Kidney epithelial cell (primary cell): ENCODE measurements at places on chromosomes 5 and 9. TPM values are rescaled to one million over a fixed set of nuclear protein-coding genes. Genes with fewer than 3 reads are reported as not detected.

DNA sequence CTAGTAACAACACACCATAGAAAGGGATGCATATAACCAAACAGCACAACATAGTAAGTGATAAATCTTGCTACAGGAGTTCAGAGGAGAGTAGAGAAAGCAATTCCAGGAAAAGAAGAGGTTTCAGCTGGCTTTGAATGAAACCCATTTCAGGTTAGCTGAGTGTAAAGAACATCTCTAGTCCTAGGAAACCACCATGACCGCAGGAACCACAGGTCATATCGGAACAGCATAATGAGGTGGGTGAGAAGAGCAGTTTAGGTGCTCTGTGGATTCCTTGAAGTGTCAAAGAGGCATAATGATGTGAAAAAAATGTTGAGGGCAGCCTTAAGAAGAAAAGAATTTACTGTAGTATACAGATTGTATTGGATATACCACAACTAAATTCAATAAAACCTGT lies 507.5 kb downstream of the MTRR start:
- DNase-seq, result no peak

DNA sequence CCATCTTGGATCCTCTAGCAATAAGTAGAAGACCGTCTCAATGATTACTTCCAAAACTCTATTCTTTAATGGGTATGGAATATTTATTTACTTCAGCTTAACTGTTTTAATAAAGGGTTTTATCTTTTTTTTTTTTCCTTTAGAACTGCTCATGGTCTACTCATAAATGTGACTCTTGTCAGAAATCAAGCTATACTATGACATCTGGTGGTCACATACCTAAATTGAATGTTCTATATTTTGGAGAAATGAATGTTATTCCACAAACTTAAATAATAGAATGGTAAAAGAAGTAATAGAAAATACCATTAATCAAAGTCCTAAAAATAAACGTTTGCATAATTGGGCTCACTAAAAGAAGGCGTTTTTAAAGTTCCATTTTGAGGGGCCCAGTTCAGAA lies 131.2 kb upstream of the PLCXD3 start:
- no peak for DNase-seq

GRCh38 chr9:16682273-16682672 lies 188.2 kb downstream of the BNC2 start:
- DNase-seq, result no peak

GRCh38 chr5:21792748-21793147 lies 1060.4 kb downstream of the CDH12 start:
- no peak for DNase-seq

- no peak for DNase-seq
Observed at GRCh38 chr5:14256756-14257393, 113.7 kb downstream of the TRIO start.

DNA sequence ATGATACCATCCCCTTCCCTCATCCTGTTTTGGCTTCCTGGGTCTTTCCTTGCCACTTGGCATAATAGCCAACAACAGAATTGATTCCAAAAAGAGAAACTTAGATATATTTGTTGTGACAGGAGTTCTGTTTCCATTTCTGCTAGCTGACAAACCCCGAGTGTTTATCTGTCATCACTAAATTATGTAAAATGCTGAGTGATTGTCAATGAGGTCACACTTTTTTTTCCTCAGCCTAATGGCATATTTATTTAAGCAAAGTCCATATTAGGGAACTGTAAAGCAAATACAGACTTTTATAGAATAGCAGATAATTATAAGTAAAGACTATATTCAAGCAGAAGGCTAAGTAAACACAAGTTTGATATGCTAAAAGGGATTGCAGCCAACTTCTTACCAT lies 64.0 kb downstream of the RGS7BP start:
- no peak for DNase-seq

- DNase-seq, result no peak
Observed at GRCh38 chr5:75356719-75357118, 19.7 kb downstream of the HMGCR start.

- no peak for DNase-seq
Observed at GRCh38 chr5:112005623-112005930, 248.6 kb upstream of the NREP start.

DNA sequence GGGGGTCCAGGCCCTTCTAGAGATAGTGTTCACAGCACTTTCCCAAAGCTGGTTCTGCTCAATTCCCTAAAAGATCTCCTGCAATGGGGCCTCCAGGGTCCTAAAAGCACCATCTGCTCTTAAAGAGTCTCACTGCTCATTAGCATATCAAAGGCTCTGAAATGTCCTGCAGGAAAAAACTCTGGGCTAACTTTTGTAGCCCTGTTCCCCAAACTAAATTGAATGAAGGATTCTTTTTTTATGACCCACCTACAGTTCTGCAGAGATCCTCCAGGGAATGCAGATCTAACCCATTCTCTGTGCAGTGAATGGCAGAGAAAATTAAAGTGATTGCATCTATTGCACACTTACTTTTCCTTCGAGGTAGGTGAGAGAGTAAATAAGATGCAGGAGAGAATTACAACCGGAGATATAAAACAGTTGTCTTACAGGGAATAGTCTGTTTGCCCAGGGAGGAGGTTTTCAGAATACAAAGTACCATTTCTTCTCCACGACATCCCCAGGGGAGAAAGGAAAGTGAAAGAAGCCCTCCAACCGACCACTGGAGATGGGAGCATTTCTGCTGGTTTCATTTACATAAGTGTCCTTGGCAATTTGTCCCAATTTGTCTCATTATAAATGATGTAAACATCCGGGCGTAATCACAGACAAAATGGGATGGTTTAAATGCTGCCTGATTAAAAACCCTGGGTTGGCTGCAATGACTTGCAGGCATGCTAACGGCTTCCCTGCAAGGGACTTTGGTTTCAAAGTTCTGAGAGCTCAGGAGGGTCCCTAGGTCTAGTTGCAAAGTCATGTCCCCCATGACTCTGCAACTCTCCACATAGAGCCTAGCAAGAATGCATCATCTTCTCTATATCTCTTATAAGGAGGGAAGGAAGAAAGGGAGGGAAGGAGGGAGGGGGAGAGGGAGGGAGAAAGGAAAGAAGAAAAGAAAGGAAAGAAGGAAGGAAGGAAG lies 114.0 kb downstream of the KCNIP1 start:
- DNase-seq, result no peak

DNA sequence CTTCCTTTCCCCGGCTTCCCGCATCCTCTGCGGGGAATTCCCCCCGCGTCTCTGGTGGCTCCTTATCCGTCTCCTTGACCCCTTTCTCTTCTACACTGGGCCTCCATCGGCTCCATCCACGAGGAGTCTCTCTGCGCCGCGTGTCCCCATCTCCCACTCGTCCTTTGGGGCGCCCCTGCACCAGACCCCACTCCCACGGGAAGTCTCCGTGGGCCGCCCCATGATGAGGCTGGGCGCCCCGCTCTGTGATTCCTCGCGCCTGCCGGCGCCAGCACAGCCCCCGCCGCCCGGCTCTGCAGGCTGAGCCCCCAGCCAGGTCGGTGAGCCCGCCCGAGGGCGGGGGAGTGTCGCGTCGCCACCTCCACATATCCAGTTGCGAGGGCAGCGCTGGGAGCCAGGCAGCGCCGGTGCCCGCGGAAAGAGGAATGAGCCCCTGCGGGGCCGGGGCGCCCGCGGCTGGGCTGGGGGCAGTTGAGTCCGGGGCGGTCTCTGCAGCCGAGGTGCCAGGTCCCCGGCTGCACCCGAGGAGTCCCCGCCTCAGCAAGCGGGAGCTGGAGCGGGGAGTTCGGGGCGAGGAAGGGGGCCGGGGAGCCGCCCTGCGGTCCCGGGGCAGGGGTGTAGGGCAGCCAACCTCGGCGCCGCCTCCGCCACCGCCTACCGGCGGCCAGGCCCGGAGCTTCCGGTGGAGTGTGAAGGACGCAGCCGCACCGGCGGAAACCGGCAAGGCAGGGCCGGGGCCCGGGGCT lies 2.1 kb upstream of the TRAF1 start:
- DNase-seq, result no peak

DNA sequence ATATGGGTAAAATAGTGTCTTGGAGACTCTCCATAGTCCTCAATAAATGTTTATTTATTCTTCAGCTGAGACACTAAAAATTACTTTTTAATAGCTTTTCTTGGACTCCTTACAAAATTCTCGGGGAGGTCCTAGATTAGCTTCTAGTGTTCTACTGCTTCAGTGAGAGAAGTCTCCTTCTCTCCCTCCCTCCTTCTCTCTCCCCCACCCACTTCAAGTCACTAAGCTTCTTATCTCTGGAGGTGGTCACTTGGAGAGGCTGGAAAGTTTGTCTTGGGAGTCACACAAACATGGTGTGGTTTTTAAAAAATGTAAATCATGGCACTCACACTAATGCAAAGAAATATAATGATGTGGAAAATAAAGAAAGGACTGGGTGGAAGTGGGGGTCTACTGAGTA lies 64.1 kb downstream of the SEMA6A start:
- no peak for DNase-seq

Gene HSPA9
- total RNA-seq, result 584 and 695 TPM in 2 replicates

Gene SAXO1
- total RNA-seq, result under 0.01 TPM in 1 of 2 replicates, not detected in the other

Gene PCDHGC4
- 0.62 and 1.1 TPM in 2 replicates for total RNA-seq

Gene CFAP90
- 0.34 TPM in 1 of 2 replicates, not detected in the other for total RNA-seq

Gene ACOT12
- total RNA-seq, result not detected in 2 replicates

Gene PGM5
- 0.79 and 1.2 TPM in 2 replicates for total RNA-seq

Gene SPATA31A3
- not detected in 2 replicates for total RNA-seq

Gene ABCA1
- 21.9 and 23.6 TPM in 2 replicates for total RNA-seq

Gene PFN3
- not detected in 2 replicates for total RNA-seq
